ENCODE measurements at places on chromosomes 7 and 10.

- H3K36me3 ChIP-seq = no peaks in the 10 kb centered on the region
- H3K4me3 ChIP-seq = no peak overlapping the region
- no peaks in the 10 kb centered on the region for H3K27me3 ChIP-seq
- no peak for DNase-seq
- H3K27ac ChIP-seq = no peak overlapping the region
- peaks cover 25% of the 10 kb centered on the region for H3K4me1 ChIP-seq
These were observed 17.4 kb upstream of the IKZF1 start for GRCh38 chr7:50287129-50287528.

- DNase-seq = no peak
- H3K27me3 ChIP-seq = peaks cover 13% of the 10 kb centered on the region
- no peak overlapping the region for H3K4me3 ChIP-seq
These were observed 162.1 kb downstream of the FANK1 start for GRCh38 chr10:126058507-126058906.

DNA sequence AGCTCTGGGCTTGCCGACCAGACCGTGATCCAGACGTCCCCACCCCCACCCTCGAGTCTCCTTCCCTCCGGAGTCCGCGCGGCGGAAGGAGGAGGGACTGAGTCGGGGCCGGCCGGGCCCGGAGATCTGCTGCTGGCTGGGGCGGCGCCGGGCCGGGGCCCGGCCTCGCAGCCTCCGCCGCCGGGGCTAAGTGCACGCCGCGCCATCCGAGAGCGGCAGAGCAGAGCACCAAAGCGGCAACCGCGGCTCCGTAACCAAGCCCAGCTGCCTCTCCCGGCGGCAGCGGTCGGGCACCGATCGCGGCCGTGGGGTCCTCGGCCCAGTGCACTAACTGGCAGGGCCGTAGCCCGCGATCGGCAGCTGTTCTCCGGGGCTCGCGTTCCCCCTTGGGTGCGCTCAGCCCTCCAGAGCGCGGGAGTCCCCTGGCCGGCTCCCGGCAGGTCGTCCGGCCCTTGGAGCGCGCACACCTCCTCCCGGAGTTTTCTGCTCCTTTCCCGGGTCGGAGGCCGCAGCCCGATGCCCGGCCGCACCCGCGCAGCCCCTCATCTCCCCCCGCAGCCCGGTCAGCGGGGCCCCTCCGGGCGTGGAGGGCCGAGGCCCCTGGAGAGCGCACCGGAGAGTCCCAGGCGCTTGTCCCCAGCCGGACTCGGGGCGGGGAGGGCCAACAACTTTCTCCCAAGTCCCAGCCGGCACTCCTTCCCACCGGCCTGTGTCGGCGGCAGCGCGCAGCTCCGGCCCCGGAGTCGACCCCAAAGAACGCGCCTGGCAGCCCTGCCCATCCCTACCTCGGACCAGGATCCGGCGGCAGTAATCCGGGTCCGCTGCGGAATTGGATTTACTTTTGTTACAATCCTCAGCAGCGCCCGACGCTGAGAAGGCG is 799 bp downstream of the VAX1 start:
- peaks cover 79% of the 10 kb centered on the region for H3K27me3 ChIP-seq
- peaks cover 23% of the 10 kb centered on the region for H3K4me1 ChIP-seq
- H3K4me3 ChIP-seq = no peak overlapping the region

DNA sequence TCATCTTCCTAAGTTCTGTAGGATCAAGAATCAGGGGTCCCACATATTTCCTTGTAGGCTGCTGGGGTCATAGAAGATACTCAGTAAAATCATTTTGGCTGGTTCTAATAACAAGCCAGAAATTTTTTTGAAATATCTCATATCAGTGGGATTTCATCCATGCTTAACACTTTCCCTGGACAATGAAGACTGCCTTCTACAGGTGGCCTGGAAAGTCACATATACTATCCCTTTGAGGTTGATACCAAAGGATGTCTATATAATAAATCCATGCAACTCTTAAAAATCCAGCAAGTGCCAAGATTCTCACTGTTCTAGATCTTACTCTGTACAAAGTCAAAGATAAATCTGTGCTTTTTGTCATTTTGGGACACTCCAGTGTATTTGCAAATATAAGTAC is 225.8 kb upstream of the NEBL start:
- H3K36me3 ChIP-seq = no peaks in the 10 kb centered on the region
- no peak for DNase-seq
- H3K27me3 ChIP-seq = no peaks in the 10 kb centered on the region
- H3K4me1 ChIP-seq = no peaks in the 10 kb centered on the region

DNA sequence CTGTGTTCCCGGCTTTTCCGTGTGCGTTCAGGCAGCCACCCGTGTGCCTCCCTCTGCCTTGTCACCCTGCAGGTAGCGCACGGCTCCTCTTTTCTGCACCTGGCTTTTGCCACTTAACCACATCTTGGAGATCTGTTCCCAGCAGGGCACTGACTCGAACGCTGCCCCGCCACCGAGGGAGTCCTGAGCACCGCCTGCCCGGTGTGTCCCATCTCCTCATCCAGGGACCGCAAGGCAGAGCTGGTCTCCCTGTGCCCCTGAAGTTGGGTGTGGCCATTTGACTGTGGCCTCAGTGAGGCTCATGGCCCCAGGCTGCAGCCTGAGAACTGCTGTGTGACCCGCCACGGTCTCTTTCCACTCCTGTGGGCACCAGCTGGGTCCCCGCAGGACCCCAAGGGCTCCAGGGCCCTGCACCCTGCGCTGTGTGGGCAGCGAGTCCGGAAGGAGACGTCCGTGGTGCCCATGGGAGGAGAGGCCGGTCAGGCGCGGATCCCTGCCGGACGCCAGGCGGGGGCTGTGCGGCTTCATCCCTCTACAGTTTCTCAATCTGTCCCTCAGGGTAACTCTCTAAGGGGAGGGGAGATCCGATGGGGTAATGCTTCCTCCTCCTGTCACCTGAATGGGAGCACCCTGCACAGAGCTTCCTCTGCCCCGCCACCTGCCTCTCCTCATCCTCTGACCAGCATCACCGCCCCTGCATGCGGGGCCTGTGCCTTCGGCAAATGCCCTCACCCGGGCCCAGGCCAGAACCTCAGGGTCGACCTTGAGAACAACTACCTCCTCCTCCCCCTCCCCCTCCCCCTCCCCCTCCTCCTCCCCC is 1.8 kb upstream of the INTS1 start:
- H3K27me3 ChIP-seq = peaks cover 22% of the 10 kb centered on the region
- peak overlapping the region; percentile 88 for H3K4me3 ChIP-seq
- DNase-seq = no peak
- no peak overlapping the region for H3K27ac ChIP-seq
- H3K36me3 ChIP-seq = peaks cover 11% of the 10 kb centered on the region
- H3K4me1 ChIP-seq = peaks cover 31% of the 10 kb centered on the region

GRCh38 chr10:49410365-49411074 is 14.6 kb upstream of the DRGX start:
- H3K27me3 ChIP-seq = peaks cover 52% of the 10 kb centered on the region
- no peak for DNase-seq
- peaks cover 5% of the 10 kb centered on the region for H3K4me1 ChIP-seq
- peaks cover 3% of the 10 kb centered on the region for H3K36me3 ChIP-seq
- H3K4me3 ChIP-seq = no peak overlapping the region

DNA sequence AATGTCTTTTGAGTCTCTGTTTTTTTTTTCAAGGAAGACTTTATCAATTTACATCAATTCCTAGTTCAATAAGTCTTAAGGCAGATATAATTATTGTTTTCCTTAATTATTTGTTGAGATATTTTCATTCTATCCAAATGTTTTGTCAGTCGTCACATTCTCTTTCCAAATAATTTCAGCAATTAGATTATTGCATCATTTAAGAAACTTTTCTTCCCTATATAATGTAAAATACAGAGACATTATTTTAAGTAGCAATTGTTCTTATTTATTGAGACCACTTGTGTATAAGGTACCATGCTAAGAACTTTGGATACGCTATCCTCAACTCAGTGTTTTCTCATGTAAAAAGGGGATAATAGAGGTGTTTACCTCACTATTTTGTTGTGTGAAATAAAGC is 38.1 kb upstream of the GNAT3 start:
- H3K27me3 ChIP-seq = no peaks in the 10 kb centered on the region
- H3K4me1 ChIP-seq = no peaks in the 10 kb centered on the region
- H3K36me3 ChIP-seq = no peaks in the 10 kb centered on the region
- no peak overlapping the region for H3K27ac ChIP-seq
- DNase-seq = no peak

GRCh38 chr10:1532636-1533035 is 204.7 kb downstream of the ADARB2 start:
- H3K4me1 ChIP-seq = peaks cover 6% of the 10 kb centered on the region
- no peak overlapping the region for H3K4me3 ChIP-seq
- no peak overlapping the region for H3K27ac ChIP-seq
- H3K36me3 ChIP-seq = no peaks in the 10 kb centered on the region
- H3K27me3 ChIP-seq = peaks cover 49% of the 10 kb centered on the region

DNA sequence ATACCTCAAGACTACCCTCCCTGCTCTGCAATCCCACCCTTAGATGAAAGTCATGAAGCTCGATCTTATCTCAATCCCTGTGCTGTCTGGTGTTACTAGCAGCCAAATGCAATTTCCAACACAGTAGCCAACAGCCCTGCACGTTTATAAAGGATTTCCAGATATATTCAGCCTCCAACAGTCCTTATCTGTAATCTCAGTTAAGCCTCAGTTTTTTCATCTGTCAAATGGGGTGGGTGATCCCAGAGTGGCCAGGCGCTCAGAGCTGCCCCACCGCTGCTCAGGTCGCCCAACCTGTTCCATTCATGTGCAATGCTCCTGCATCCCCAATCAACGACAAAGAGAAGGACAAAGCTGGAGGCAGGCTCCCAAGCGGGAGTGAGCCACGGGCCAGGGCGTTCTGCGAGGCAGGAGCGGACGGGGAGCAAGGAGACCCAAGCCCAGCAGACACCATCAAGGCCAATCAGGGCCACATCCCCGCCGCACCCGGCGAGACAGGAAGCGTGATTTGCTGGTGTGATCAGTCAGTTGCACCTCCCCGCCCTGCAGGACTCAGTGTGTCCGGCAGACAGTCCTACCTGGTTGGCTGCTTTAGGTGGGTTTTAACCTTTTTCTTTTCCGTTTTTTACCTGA is 19.7 kb downstream of the PDGFA start:
- peaks cover 1% of the 10 kb centered on the region for H3K27me3 ChIP-seq
- H3K4me1 ChIP-seq = peaks cover 6% of the 10 kb centered on the region
- H3K27ac ChIP-seq = no peak overlapping the region
- DNase-seq = no peak

GRCh38 chr7:120421151-120421651 is 148.2 kb downstream of the KCND2 start:
- H3K27me3 ChIP-seq = no peaks in the 10 kb centered on the region
- no peaks in the 10 kb centered on the region for H3K4me1 ChIP-seq
- no peaks in the 10 kb centered on the region for H3K36me3 ChIP-seq
- H3K27ac ChIP-seq = no peak overlapping the region
- H3K4me3 ChIP-seq = no peak overlapping the region

DNA sequence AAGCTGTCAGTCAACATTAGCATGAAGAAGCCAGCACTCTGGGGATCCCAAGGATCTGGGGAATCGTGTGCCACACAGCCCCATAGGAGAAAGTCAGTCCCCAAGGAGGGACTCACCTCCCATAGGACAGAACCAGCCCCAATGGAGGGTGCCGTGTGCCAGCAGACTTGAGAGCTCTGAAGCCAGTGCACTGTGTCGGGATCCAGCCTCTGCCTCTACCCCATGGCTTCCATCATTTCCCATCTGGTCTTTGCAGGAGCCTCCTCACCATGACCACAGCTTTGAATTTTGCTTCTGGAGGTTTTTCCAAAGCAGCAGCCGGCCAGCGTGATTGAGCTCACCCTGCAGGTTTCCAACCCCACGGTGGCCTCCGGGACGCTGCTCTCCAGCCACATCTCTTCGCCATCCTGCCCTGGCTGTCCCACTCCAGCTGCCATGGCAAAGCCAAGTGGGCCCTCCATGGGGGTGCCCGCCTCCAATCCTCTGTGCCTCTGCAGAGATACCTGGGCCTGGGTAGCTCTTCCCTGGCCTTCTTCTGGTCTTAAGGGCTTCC is 171.8 kb upstream of the SHH start:
- H3K27ac ChIP-seq = no peak overlapping the region
- no peaks in the 10 kb centered on the region for H3K4me1 ChIP-seq
- H3K27me3 ChIP-seq = peaks cover 14% of the 10 kb centered on the region
- no peak overlapping the region for H3K4me3 ChIP-seq
- no peaks in the 10 kb centered on the region for H3K36me3 ChIP-seq

GRCh38 chr10:61248013-61248412 is 205.2 kb downstream of the TMEM26 start:
- H3K4me3 ChIP-seq = no peak overlapping the region
- H3K27me3 ChIP-seq = peaks cover 3% of the 10 kb centered on the region
- H3K27ac ChIP-seq = no peak overlapping the region
- no peak for DNase-seq
- H3K4me1 ChIP-seq = no peaks in the 10 kb centered on the region
- no peaks in the 10 kb centered on the region for H3K36me3 ChIP-seq

- H3K27me3 ChIP-seq = peaks cover 11% of the 10 kb centered on the region
- DNase-seq = no peak
- H3K27ac ChIP-seq = no peak overlapping the region
- peaks cover 15% of the 10 kb centered on the region for H3K4me1 ChIP-seq
- H3K36me3 ChIP-seq = no peaks in the 10 kb centered on the region
These were observed 87.4 kb downstream of the CELF2 start for GRCh38 chr10:11104772-11105675.

DNA sequence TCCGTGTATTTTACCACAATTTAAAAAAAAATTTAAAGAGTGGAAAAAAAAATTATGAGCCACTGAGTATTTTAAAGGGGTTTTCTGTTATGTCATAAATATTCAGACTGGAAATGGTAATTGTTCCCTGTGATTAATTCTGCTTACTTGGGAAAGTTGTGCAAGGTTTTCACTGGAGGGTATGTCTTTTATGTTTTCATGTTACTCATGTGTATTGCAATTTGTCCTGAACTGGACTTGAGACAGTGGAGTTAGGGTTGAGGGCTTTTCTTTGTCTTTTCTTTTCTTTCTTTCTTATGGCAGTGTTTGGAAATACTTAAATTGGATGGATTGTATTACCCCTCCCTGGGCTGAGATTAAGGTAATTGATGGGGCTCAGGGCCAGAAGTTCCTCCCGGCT is 257.7 kb downstream of the BAMBI start:
- peaks cover 16% of the 10 kb centered on the region for H3K27me3 ChIP-seq
- H3K36me3 ChIP-seq = peaks cover 2% of the 10 kb centered on the region
- no peaks in the 10 kb centered on the region for H3K4me1 ChIP-seq
- no peak overlapping the region for H3K27ac ChIP-seq
- no peak overlapping the region for H3K4me3 ChIP-seq
- DNase-seq = no peak

DNA sequence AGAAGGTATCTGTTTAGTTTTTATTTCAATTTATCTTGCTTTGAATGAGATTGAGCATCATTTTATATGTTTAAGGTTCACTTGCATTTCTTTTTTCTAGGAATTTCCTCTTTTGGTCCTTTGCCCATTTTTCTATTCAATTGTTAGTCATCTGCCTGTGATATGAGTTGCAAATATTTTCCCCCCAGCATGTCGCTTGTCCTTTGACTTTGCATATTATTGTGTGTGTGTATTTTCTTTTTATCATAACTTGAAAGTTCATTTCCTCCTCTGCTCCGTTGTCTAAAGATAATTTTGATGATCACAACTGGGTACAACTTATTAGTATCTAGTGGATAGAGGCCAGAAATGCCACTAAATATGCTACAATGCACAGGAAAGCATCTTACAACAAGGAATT is 132.7 kb upstream of the MDFIC start:
- no peaks in the 10 kb centered on the region for H3K4me1 ChIP-seq
- H3K27me3 ChIP-seq = peaks cover 19% of the 10 kb centered on the region
- H3K4me3 ChIP-seq = no peak overlapping the region
- H3K27ac ChIP-seq = no peak overlapping the region
- no peaks in the 10 kb centered on the region for H3K36me3 ChIP-seq

Data from central memory CD8-positive, alpha-beta T cell (primary cell).